Head of caudate nucleus (tissue), 42 donors: ENCODE measurements at places on chromosomes 7 and 10.

- DNase-seq = no peak
These were observed 240.9 kb upstream of the KAT6B start for GRCh38 chr10:74585231-74586087.

DNA sequence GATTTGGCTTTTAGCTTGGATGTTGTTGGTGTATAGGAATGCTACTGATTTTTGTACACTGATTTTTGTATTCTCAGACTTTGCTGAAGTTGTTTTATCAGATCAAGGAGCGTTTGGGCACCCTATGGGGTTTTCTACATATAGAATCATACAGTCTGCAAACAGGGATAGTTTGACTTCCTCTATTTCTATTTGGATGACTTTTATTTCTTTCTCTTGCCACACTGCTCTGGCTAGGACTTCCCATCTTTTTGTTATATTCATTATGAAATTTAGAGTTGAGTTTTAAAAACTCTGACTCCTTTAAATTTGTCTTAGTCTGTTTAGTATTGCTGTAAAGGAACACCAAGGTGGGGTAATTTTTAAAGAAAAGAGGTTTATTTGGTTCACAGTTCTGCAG is 4.7 kb downstream of the ZNF786 start:
- no peak for DNase-seq

GRCh38 chr10:71517298-71518169 is 120.8 kb downstream of the CDH23 start:
- no peak for DNase-seq

DNA sequence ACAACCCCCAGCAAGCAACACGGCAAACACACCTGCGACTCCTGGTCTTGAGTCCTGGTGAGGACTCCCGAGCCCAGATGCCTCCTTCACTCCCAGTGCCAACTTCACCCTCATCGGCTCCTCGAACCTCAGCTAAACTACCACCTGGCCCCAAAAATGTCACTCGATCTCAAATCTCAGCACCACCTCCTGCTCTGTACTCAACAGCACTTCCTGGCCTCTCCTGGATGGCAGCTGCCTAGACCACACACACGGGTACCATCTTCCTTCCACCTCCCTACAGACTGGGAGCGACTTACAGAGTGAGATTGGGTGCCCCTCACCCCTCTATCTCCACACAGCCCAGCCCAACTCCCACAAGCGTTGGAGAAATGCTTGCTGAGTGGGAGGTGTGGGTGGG is 123.9 kb upstream of the MGMT start:
- no peak for DNase-seq

- peak; percentile 52 for DNase-seq
These were observed 16.7 kb upstream of the FRA10AC1 start for GRCh38 chr10:93718937-93719725.

GRCh38 chr10:35367107-35367859 is 31.0 kb downstream of the CCNY start:
- no peak for DNase-seq

DNA sequence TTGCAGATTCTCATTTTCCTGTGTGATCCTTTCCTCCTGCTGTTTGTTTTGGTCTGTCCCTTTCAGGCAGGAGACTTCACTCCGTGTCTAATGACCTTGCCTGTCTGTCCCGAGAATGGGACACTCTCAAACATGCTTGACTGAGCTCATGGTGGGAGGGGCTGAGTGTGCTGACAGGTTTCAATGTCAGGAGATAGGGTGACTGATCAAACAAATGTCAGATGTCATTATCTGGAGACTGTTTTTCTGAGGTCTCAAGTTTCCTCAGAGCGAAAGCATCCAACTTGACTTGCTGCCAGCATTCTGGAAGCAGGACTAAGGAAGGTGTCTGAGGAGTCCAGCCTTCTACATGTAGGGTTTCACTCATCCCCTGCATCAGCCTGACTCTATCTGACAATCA is 228.8 kb upstream of the KIAA1217 start:
- DNase-seq = no peak

GRCh38 chr7:119392-120163 is 72.8 kb upstream of the FAM20C start:
- DNase-seq = no peak

GRCh38 chr10:48633381-48634197 is 28.7 kb upstream of the ARHGAP22 start:
- no peak for DNase-seq

- peak; percentile 56 for DNase-seq
These were observed 30.4 kb downstream of the DDC start for GRCh38 chr7:50534690-50535290.

- DNase-seq = peak; percentile 24
These were observed 171.1 kb upstream of the TBX20 start for GRCh38 chr7:35424869-35425495.

DNA sequence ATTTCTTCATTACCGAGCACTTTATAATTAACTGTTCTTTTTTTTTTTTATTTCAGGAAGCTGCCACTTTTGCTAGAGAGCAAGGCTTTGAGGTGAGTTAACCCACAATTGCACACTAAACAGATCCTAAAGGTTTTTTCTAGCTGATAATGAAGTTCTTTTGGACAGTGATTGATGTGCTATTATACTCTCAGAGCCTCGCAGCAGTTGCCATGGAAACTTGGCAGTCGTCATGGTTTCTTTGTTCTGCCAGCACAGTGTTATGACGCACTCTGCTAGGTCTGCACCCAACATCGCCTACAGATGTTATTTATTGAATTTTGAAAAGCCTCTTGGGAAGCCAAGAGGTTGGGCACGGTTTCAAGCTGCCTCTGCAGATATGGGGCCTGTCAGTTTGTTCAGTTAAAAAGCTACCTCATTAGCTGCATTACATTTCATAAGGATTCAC is 237.2 kb upstream of the KAT6B start:
- DNase-seq = peak; percentile 76

- no peak for DNase-seq
These were observed 90.3 kb downstream of the FRMPD2 start for GRCh38 chr10:48184224-48184623.

DNA sequence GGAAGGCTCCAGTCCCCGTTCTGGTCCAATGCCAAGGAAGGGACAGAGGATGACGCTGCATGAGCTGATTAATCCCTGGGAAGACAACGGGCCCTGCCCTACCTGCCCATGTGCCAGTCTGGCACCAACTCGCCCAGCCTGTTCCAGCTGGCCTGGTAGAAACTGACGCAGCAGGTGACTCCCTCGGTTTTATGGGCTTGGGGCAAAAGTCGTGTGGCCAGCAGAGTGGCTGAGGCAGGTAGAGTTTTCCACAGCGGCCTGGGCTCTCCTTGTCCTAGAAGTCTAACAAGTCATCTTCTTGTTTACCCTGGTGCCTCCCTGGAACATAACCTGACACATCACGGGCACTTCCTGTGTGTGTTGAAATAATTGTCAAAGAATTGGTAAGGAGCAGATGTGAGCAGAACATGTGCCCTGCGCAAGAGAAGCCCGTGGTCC is 20.4 kb upstream of the LMTK2 start:
- no peak for DNase-seq
